M059J (cell line): ENCODE measurements at places on chromosomes 5 and 9. TPM values are rescaled to one million over a fixed set of nuclear protein-coding genes. Genes with fewer than 3 reads are reported as not detected.

The PAPPA gene
- total RNA-seq = 0.15 and 0.20 TPM in 2 replicates

DNA sequence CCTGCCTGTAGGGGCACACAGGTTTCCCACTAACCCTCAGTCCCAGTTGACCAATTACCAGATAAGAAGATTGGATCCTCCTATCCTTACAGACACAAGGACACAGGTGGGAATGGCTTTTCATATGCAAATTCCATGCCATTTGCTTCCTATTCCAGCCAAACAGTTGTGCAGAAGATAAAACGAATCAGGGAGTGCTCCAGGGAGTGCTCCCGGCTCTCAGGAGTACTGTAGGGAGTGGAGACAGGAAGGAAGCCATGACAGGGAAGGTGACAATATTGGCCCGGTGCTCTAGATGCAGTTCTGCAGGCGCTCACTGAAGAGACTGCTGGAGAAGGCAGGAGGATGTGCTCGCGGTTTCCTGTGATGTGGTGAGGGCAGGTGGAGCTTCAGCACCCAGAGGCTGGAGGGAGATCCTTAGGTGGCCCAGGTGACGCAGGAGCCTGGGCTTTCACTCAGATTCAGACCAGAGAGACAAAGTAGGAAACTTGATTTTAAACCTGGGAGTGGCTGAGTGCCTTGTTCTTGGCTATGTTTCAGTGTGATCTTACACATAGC is 260.0 kb downstream of the AUH start:
- DNase-seq = no peak

GRCh38 chr5:177508837-177509236 is 789 bp downstream of the DOK3 start:
- no peak for DNase-seq

- no peak for DNase-seq
Measured at GRCh38 chr9:133647765-133648469, 11.8 kb downstream of the DBH start.
